ENCODE measurements at places on chromosomes 3 and 15.

DNA sequence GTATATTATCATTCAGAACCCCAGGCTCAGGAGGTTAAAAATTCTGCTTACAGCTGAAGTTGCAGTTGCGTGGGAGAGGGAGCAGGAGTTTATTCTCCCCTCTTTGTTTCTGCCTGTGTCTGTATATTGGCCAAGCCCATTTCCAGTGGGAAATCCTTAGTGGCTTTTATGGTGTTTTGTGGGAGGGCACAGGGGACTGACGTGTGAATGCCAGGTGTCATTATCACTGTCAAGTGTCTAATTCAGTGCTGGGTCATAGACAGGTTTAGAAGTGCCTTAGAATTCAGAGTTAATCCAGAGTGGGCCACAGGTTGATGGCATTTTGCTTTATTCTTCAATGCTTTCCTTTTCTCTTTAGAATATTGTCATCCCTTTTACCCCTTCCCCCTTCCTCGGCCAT, 33.4 kb downstream of the SLCO3A1 start:
- no peak for DNase-seq

DNA sequence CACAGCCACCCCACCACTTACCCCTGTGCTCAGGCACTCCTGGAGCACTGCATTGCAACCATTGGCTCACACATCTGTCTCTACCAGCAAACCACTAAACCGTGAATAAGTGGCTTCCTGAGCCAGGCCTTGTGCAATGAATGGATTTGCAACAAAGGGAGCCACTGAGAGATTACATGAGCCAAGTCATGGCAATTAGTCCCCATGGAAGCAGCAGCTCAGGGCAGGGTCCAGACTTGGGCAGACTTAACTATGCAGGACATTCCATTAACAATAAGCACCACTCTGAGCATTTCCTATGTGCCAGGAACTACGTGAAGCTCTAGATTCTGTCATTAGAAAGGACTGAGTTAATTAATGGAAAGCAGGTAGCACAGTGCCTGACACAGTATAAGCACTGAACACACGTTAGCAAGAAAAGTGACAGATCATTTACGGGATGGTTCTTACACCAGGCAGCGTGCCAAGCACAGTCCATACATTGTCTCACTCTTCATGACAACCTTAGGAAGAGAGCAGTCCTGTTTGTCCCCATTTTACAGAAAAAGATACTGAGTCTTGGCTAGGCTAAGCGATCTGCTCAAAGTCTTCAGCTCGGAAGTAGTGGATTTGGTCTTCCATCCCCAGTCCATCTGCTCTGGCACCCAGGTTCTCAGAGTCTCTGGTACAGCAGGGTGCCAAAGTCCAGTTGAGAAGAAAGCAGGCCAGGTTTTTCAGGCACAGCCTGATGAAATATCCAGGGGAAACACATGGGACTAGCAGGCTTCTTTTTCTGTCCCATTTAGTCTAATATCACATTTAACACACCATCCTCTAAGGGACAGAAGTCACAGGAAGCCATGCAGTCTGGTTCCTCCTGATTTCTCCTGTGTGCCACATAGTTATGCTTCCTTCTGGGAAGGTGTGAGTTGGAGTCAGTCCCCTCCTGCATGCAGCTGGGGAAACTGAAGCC, 44.1 kb downstream of the LIPC start:
- DNase-seq: peak; percentile 30

GRCh38 chr3:192916371-192917027, 1.2 kb downstream of the MB21D2 start:
- no peak for DNase-seq

- DNase-seq: no peak
These were observed 14.5 kb downstream of the TIGIT start for GRCh38 chr3:114308377-114308776.

- DNase-seq: no peak
These were observed 92.4 kb upstream of the HES1 start for GRCh38 chr3:194043516-194043915.

GRCh38 chr3:14418296-14419250, 16.2 kb downstream of the SLC6A6 start:
- peak; percentile 69 for DNase-seq

DNA sequence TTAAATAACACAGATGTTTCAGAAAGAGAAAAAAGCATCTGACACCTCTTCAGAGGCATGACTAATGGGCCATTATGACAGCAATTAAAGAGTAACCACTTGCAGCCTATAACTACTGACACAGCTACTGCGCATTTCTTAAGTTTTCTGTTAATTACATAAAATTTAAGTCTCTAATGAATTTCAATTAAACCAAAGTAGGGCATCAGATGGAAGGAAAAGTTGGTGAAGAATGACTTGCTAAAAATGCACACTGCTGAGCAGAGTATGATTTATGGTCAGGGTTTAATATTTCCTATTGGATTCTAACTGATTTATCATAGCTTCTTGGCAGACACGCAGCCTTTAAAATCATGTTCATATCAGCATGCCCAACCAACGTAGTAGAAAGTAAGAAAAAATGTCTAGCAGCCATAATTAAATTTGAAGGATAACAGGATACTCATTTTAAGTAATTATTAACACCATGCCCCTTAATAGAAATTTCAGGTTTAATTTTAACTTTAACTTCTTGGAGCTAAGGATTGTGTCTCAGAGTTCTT, 140.0 kb downstream of the CBLB start:
- DNase-seq: no peak

GRCh38 chr15:58742022-58742813, 7.3 kb downstream of the ADAM10 start:
- no peak for DNase-seq

DNA sequence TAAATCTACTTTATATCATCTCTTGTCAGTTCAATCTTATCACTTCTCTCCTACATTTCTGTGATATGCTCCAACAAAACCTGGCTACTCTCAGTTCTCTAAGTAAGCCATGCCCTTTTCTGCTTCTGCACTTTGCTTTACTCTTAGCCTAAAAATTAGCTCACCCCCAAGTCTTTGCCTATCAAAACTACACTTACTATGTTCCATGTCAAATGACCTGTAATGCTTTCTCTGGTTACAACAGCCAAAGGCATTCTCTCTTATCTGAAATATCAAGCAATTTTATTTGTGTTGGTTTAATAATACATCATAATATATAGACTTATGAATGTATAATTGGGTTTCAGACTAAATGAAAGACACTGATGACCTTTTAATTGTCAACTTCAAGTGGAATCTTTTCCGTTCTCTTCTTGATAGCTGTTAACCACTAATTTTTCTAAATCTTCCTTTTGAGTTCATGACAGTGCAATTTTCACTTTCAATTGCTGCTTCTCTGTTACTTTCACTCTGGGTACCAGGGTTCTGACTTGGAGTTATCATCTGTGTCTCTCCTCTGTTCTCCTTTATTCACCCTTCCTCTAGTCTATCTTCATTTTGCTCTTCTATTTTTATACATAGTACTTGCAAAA, 619.0 kb upstream of the GOLIM4 start:
- DNase-seq: no peak

All from inflammatory macrophage treated with lipopolysaccharide for 1 hour (primary cell).